ENCODE measurements at places on chromosomes 3 and 15.

- peak; percentile 34 for DNase-seq
These were observed 1.0 kb downstream of the LEKR1 start for GRCh38 chr3:156826896-156827882.

DNA sequence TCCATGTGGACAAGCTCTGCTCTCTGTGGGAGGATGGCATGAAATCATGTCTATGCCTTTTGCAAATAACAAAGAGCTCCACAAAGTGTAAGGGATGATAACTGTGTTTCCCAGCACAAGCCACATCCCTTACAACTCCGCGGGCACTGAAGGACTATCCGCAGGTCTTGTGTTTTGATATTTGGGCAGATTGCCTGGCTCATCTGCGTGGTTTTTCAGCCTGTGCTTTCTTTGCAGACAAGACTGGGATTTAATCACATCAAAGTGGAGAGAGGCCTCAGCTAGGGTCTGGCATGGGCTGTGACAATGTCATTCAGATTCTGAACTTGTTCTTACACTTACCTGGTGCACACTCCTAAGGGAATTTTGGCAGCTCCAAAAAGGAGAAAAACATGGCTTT lies 30.2 kb upstream of the CA12 start:
- DNase-seq, result no peak

DNA sequence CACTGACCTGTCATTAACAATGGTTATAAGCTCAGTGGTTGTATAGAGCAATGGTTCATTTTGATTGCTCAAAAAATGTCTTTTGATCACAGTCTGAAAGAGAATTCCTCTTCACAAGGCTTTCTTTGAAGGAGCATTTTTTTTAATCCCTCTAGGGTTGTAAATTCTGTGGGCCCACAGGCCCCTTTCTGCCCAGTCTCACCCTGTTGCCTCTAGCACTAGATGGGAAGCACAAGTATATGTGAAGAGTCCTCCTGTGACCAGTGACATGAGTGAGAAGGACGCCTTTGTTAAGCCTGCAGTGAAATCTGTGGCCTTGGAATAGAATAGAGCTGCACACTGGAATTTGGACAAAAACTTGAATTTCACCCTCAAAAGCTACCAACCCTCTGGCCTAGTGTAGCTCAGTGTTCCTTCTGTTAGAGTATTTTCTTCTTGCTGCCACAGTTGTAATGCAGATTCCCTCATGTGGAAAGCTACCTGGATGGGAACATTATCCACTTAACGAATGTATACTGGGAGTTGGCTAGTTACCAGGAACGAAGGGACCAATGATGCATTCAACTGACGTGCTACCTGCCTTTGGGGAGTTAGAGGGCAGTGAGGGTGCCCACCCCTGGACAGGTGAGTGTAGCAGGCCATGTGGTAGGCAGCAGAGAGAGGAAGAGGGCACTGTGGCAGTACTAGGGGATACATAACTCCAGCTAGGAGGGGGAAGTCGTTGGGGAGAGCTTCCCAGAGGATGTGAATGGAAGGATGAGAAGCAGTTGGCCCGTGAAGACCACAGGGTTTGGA lies 28.3 kb upstream of the RYR3 start:
- no peak for DNase-seq

DNA sequence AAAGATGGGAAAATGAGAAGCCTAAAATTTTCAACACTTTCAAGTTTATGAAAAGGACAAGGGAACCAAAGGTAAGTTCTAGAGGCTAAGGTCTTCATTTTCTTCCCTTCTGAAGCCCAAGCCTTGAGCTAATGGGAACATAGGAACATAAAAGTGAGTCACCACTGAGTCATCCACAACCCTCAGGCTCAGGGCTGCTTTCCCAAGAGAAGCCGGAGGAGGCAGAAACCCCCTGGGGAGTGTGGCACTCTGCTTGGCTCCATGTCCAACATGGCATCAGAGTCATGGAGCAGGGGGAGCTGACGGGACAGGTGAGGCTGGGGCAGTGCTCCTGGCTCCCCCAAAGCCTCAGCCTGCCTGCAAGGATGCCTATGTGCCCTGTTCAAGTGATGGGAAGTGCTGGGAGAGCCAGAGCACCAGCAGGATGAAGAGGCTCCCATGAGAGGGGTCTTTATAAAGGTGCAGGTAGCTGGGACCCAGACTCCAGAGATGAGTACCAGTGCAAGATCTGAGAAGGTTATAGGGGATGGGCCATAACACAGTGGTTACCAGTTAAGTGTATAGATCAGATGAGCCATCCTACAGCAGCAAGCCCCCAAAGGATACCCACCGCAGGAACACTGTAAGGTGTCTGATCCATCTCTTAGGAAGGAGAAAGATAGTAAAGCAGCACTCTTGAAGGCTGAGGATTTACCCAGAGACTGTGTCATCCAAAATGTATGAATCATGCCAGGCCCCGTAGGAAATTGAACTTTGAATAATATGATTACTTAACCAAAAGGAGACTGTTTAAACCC lies 31.8 kb upstream of the RYR3 start:
- DNase-seq, result no peak

GRCh38 chr3:100533176-100533575 lies 40.8 kb downstream of the TMEM45A start:
- no peak for DNase-seq

DNA sequence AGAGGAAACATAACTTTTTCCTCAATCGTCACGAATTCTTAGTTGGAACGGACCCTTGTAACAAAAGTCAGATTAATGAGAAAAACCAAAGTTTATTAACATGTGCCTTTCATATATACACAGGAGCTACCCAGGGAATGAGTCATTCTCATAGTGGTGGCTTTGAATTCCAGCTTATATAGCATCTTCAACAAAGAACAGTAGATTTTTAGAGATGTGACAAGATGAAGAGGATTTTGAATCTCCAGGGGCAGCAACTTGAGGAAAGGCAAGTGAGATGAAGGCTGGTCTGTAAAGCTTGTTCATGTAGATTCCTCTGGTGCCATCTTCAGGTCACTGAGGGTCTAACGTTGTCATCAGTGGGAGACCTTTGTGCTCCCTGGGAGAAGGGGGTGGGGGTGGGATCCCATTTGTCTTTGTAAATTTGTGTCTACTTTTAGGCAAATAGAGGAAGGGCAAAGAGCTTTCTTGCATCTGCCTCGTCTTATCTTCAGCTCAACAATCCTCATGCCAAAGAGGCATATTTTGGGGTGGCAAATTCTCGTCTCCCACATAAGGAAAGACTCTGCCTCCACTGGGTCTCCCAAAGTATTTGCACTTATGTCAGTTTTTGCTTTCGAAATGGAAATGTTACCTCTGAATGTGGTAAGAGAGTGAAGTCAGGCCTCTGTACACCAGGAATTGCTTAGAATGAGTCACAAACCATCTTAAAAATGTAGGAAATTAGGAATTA lies 29.5 kb downstream of the CLEC3B start:
- DNase-seq, result no peak

DNA sequence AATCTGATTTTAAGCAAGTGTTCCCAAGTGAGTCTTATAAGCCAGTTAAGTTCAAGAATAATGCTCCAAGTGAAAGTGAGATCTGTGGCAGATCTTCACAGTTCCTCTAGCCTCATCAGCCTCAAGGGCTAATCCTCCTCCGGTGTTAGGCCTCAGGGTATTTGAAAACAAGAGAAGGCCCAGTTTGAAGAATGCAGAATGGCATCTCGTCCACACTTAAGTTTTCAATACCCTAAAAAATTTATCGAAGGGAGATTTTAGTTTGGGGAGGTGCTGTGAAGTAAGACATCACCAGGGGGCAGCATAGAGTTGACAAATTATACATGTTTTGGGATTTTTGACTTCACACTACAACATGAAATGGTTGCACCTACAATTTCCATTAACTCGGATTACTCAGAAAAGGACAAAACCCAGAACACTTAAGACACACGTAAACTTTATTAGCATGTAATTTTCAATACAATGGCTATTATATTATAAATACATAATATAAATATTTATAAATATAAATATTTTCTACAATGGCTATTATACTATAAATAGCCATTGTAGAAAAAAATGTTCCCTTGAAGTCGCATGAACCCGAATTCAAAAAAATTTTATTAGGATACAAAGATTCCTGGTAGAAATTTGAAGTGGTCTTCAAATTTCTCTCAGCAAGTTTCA lies 2.3 kb upstream of the TMEM266 start:
- DNase-seq, result peak; percentile 47

DNA sequence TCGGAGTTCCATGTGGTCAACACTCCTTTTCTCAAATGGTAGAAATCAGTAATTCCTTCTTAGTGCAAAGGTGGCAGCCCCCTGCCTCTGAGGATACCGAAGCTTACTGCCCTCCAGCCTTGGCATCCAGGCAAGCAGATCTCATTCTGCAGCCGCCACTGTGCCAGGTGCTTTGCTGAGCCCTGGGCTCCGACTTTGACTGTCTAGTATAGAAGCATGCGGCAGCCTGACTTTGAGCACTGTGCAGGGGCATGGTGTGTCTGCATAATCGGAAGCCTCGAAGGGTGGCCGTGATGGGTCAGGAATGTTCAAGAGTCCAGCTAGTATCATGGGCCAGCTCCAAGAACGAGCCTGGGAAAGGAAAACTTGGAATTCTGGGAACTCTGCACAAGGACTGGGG lies 39.7 kb downstream of the ABTB1 start:
- no peak for DNase-seq

DNA sequence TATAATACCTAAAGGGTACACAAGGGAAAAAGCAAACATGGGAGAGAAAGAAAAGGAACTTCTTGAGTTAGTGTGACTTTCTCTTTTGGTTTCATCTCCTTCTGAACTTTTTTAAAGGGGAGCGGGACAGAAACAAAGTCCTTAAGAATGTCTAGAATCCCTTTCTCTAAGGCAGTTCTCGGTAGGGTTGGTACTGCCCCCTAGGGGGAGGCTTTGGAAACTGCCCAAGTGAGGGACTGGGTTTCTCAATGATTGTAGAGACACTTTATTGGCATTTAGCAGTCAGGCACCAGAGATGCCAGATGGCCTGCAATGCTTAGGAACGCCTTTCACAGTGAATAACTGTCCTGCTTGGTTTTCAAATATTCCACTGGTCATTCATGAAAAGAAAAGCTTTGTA lies 172.7 kb downstream of the WDR72 start:
- peak; percentile 48 for DNase-seq

DNA sequence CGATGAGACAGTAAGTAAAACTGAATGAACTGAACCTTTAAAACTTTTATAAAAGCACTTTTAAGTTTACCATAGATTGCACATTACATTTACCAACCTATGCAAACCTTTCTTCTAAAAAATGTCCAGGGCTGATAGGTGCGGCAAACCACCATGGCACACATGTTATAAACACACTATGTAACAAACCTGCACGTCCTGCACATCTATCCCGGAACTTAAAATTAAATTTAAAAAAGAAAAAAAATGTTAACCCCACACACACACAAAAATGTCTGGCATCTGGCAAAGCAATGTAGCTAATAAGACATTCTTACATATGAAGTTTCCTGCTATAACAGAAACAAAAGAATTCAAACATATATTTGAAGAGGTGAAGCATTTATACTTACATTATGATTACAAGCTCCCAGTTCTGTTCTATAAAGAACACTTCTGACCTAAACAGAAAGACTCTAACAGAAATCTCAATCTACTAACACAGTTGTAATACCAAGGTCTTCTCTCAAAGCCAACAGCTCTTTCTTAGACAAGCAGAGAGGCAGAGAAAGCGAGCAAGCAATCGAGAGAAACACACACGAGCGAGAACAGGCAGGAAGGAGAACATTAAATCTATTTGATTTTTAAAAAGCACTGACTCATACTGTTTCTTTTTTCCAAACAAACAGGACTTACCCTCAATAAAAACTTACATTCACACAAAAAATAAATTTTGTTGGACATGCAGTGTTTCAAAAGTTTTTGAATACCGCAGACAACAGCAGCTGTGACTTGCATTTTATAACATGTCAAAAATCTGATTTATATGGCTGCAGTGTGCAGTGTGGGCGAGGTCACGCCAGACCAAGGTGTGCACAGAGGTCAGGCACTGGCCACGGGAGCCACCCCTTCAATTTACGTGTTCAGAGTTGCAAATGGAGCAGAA lies at the start of gene NRG4:
Gene NRG4, minus strand, starts transcription at position 798 of the 925 bp plus-strand sequence. CDS start 1,194 bp downstream, outside the sequence.
- DNase-seq, result no peak

- no peak for DNase-seq
These were observed 27.5 kb upstream of the NDUFB4 start for GRCh38 chr3:120568598-120568997.

- DNase-seq, result no peak
These were observed 20.0 kb downstream of the MEIS2 start for GRCh38 chr15:37080261-37080921.

- DNase-seq, result no peak
These were observed 31.1 kb upstream of the UBE2E2 start for GRCh38 chr3:23172059-23172458.

GRCh38 chr3:118541796-118542195 lies 492.9 kb downstream of the IGSF11 start:
- no peak for DNase-seq

DNA sequence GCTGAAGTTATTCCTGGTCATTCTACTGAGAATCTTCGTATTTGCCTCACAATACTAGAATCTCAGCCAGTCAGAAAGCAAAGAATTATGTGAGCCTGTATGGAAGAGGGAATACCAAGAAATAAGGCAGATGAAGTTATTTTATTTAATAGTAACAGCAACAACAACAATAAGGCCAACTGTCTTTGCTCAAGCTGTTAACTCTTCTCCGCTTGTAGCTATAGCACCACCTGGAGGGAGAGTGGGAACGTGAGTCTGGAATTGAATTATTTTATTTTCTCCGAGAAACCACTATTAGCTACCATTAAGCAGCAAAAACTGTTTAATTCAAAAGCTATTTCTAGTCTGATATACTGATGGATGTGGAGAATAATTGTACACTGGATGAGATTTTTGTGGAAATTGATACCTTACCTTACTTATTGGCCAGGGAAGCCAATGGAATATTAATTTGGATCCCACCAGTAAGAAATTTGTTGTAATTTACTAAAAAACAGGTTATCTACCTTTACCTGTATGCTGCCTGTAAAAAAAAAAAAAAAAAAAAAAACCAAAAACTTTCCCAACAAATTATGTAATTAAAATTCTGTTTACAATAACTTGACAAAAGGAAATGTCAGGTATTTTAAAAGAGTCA lies 50.1 kb downstream of the CALML4 start:
- DNase-seq, result peak; percentile 35

DNA sequence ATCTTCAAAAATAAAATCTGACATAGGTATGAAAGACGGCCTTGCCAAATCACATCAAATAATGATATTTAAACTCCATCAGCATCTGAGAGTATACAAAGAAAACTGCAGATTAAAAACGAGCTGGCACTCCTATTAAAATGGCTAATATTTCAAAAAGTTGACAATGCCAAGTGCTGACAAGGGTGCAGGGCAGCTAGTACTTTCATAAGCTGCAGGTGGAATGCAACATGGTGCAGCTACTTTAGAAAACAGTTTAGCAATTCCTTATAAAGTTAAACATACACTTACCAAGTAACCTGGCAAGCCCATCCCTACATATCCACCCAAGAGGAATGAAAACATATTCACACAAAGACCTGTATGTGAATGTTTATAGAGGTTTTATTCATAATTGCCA lies 23.0 kb downstream of the TBC1D2B start:
- DNase-seq, result no peak

GRCh38 chr15:90062023-90062442 lies 40.2 kb downstream of the IDH2 start:
- peak; percentile 77 for DNase-seq

- DNase-seq, result no peak
These were observed 62.6 kb upstream of the CNTN4 start for GRCh38 chr3:2036076-2036475.

All from NCI-H1417 (cell line).